ENCODE measurements at places on chromosomes 6 and 20.

- peak; percentile 72 for DNase-seq
These were observed 204.2 kb downstream of the BCAS1 start for GRCh38 chr20:53865901-53866793.

GRCh38 chr6:147161974-147162495 is 42.2 kb upstream of the STXBP5 start:
- no peak for DNase-seq

GRCh38 chr20:58645412-58645968 is 5.6 kb upstream of the STX16 start:
- peak; percentile 78 for DNase-seq

DNA sequence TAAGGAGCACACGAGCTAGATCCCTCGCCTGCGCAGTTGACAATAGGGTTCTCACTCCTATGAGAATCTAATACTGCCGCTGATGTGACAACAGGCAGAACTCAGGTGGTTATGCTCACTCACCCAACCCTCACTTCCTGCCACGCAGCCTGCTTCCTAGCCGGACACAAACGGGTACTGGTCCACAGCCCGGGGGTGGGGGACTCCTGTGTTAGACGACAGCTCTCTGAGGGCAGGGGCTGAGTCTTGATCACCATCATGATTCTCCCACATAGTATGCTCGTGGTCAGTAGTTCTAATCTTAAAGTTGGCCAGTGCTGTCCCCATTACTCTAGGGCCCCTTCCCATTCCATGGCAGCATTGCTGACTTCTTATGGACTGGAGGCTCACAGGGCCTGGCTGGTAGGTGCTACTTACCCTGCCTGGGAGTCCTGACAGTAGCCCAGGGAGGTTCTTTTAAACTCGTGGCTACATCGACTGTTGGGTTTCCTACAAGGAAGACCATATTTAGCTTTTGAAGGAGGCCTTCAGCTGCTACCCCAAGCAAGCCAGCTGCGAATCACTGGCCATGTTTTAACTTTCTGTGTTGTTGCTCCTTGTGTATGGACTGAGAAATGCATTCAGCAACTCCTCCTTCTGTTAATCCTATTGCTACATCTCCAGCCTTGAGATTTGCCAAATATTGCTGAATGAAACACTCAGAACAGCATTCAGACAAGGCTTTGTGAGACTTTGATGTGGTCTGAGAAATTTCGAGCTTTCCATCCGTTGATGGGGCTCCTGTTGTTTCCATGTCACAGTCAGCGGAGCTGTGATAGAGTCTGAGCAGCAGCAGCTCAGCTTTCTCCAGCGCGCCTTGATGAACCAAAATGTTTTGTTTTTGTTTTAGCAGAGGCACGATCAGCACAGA is 300.3 kb downstream of the NRN1 start:
- no peak for DNase-seq

DNA sequence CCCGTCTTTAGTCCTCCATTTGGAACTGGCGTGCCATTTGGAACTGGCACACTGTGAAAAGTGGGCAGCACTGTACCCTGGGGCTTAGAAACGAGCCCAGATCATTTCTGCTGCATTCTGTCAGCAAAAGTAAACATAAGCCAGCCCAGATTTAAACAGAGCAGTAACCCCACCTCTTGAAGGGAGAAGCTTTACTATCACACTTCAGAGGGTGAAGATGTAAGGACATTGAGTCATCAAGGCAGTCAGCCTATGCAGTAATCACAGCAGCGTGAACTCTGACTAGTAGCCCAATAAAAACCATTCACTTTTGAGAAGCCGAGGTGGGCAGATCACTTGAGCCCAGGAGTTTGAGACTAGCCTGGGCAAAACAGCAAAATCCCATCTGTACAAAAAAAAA is 216.9 kb downstream of the EYA2 start:
- no peak for DNase-seq

- no peak for DNase-seq
These were observed 140.0 kb upstream of the SGK1 start for GRCh38 chr6:134457941-134458340.

DNA sequence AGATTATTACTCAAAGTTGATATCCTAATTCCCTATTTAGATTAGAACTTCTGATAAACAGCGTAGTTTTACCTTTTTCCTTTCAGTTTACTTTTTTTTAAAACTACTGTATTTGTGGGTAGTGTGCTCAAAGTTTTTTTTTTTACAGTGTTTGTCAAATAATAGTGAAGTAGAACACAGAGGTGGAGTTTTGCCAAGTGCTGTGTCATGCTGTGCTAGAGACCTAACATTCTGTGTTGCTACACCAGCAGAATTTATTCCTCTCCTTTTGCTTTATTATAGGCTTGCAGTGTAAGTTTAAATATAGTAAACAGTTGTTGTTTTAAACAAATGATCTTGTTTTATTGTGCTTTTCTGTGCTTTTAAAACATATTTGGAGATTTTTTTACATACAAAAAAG is 125.4 kb downstream of the HIVEP1 start:
- DNase-seq: peak; percentile 10

DNA sequence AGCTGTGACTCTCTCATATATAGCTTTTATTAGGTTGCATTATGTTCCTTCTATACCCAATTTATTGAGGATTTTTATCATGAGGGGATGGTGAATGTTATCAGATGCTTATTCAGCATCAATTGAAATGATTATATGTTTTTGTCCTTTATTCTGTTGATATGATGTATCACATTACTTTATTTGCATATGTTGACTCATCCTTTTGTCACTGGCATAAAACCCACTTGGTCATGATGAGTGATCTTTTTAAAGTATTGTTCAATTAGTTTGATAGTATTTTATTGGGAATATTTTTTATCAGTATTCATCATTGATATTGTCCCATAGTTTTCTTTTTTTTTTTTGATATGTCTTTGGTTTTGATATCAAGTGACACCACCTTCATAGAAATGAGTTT is 529.9 kb downstream of the MMUT start:
- DNase-seq: no peak

DNA sequence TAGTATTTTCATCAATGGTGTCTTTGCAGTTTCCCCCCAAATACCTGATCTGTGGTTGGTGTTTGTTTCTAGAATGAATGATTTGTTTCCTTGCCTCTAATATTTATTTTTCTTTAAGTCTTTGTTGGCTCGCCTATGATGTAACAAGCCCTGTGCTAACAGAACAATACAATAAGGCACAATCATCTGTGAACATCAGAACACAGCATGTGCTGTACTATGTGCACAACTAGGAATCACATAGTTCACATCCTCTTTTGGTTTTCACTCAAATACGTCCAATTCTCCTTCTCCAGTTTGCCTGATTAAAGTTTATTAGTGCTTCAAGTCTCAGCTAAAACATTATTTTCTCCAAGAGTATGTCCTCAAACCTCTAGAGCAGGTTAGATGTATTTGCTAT is 613.1 kb downstream of the EPHA7 start:
- DNase-seq: no peak

- no peak for DNase-seq
These were observed 614.4 kb downstream of the BCKDHB start for GRCh38 chr6:80720824-80721223.

DNA sequence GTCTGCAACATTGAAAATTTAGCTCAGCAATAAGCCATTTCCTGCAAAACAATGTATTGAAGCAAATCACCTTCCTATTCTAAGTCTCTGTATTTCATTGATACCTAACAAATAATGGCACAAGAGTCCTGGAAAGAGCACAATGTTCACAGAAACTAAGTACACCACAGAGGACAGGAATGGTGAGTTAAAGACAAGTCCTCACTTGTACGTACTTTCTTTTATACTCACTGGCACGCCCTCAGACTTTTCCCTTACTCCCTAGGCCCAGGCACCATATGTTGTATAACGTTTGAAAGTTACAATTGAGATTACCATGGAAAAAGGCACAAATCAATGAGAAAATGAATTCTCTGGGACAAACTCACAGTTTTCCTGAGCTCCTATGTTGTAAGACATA is 683.0 kb upstream of the MANEA start:
- no peak for DNase-seq

- DNase-seq: no peak
These were observed 30.4 kb upstream of the TRERF1 start for GRCh38 chr6:42482174-42482573.

DNA sequence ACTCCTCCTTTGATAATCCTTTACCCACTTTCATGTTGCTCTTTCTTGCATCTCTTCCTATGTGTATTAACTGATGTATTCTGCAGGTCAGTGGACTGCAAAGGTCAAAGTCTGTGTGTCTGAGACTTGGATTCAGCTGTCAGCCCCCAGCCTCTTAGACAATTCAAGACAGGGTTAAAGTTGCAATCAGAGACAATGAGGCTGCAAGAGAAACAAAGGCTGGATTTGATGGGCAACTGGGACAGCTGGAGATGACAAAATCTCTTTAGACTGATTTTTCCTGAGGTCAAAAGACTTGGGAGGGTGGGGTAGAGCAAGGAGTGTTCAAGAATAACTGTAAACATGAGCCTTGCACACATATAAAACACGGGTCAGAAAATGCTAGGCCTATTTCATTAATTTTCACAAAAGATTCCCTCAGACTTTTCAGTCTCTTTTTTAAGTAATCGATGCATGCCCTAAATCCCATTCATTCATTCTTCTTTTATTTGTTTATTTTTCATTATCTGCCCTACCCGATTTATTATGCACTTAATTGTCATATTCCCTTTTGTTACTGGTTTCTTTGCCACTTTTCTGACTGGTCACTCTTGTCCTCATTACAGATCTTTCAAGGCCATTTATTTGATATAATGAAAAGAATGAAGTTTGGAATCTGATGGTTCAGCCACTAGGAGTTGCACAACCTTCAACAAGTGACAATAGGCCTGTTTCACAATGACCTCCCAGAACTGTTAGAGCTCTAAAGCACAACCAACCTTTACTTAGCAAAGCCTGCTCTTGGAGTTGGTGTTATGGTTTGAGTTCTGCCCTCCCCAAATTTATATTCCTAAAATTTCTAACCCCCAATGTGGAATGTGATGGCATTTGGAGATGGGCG is 33.8 kb upstream of the AKAP12 start:
- DNase-seq: no peak

DNA sequence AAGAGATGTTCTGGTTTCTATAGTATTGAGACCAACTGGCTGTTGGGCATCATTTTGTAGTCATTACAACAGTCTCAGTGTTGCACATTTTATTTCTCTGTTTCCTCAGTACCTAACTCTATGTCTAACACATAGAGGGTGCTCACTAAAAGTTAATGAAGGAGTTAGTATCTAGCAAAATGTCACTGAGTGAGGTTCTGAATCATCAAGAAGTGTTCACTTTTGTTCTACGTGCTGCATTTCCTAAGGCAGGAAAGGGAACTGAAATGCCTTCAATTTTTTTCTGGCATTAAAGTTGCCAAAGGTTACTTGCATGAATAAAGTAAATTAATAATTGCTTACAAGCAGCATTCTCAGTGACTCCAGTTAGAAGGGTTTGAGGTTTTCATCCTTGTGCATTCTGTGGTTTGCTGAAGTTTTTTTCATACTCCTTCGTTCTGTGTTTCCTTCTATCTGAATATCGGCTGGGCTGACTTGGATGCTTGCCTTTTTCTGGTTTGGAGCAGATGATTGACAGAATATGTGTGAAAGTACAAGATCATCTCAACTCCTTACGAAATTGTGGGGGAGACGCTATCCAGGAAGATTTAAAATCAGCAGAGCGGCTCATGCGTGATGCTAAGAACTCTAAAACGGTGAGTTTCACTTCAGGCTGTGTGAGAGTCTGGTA is 114.5 kb upstream of the SCGN start:
- peak; percentile 79 for DNase-seq

DNA sequence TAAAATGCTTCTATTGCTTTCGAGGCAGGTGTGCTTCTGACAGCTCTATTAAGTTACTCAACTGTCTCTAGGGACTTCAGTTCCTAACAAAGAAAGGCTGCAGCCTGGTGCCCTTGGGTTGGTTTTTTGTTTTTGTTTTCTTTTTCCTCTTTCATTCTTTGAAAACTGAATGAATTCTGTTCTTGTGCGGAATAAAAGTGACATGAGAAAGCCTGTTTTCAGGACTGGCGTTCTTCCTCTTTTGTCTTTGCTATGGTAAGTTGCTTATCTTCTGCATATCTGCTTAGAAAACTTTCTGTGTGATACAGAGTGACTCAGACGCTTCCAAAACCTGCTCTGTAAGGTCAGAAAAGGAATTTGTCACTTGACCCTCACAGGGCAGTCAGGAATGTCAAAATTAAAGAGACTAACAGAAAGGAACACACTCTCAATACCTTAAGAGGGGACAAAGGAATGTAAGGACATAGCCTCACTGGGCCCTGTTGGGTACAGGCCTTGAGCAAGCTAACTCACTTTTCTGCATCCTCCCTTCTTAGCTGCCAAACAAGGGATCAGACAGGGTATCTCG is 56.2 kb upstream of the NHSL1 start:
- no peak for DNase-seq

DNA sequence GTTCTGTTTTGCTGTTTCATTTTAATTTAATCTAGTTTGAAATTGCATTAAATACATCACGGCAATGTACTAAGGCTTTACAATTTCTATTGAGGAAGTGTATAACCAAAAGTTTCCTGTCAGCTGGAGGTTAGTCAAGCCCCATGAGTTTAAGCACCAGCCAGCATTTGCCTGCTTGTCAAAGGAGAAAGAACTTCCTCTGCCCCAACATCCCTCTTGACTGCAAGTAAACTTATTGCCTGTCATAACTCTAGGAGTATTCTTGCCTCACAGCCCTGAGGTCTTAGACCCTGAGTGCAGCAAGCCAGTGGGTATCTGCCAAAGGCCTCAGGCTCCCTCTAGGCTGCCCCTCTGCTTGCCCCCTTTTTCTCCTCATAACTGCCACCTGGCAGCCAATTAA is 106.7 kb upstream of the INSM1 start:
- no peak for DNase-seq

DNA sequence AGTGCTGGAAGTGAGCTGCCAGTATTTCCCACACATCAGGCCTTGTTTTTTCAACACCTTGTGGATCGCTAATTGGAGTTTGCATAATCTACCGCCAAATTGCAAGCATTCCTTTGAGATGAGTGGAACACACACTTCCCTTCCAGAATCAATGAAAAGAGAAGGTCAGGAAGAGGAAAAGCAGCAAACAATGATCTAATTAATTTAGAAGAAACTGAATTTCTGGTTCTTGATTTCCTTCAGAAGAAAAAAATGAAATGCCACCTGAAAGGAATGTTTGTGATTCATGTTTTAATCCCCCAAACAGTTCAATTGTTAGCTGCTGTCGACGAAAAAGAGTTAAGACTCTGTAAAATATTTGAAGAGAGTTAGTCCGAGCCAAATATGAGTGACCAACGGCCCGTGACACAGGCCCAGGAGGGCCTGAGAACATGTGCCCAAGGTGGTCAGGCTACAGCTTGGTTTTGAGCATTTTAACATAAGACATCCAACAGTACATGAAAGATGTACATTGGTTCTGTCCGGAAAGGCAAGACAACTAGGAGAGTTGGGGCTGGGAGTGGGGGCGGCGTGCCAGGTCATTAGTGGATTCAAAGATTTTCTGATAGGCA is 182.3 kb downstream of the MTFR2 start:
- peak; percentile 97 for DNase-seq

GRCh38 chr6:142605922-142606485 is 304.2 kb downstream of the ADGRG6 start:
- DNase-seq: no peak
